Cerebellar nuclear complex (tissue), 1 donor: ENCODE measurements at places on chromosomes 4 and X.

GRCh38 chr4:84530871-84531270 is 31.8 kb upstream of the NKX6-1 start:
- no peak for DNase-seq

- no peak for DNase-seq
Observed at GRCh38 chrX:132171478-132171877, 43.7 kb upstream of the FRMD7 start.

- no peak for DNase-seq
Observed at GRCh38 chr4:604131-604530, 21.2 kb upstream of the PDE6B start.

DNA sequence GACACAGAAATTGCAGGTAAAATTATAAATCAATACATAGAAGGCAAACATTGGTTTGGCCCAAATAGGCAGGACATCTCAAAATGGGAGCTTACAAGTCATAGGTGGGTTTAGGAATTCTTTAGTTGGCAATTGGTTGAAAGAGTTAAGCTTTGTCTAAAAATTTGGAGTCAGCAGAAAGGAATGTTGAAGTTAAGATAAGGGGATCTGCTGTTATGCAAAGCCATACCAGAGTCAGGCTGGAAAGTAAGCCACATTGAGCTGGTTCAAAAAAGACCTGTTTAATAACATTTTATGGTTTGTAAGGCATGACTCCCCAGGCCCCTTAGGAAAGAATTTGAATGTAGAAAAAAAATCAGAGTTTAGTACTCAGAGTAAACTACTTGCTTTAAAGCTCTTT is 92.6 kb downstream of the IL13RA2 start:
- no peak for DNase-seq

GRCh38 chrX:24465532-24465865 is 413 bp downstream of the PDK3 start:
- DNase-seq: no peak

DNA sequence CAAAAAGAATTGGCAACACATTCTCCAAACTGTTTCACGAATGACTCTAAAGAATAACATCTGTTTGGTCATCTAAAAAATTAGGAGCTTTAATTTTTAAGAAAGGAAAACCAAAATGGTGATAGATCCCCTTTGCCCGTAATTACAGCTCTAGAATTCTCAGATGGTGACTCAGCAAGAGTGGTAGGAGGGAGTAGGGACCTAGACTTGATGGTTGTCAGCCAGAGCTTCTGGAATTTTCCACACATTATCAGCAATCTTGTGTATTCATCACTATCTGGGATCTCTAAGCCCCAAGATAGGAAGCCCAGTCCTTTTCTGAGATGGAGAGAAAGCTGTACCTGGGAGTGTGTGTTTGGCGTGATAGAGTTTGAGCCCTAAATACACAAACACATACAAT is 103.9 kb upstream of the RAB40AL start:
- DNase-seq: no peak
